Right renal cortex interstitium (tissue), 3 donors: ENCODE measurements at places on chromosomes 3 and 15.

GRCh38 chr15:40328751-40329150, 5.3 kb downstream of the INAFM2 start:
- DNase-seq = no peak

- DNase-seq = no peak
Observed at GRCh38 chr3:13574798-13575451, 26.0 kb downstream of the FBLN2 start.

- no peak for DNase-seq
Observed at GRCh38 chr15:67976506-67977073, 77.5 kb upstream of the PIAS1 start.

DNA sequence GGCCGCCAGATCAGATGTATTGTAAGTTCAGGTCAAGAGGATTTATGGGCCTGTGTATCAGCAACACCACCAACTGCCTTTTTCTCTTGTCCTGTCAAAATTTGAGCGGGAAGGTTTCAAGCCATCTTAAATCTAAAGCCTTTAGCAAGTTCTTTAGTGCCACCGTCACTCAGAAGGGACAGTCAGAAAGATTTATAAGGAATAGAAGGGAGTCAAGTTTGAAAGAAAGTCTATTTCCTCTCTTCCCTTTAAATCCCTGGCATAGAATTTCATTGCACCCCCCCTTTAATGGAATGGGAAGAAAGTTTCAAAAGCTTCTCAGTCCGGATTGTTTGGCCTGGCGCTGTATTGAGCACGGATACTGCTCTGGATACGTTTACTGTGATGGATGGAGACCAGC, 359.4 kb downstream of the FEZF2 start:
- DNase-seq = no peak

DNA sequence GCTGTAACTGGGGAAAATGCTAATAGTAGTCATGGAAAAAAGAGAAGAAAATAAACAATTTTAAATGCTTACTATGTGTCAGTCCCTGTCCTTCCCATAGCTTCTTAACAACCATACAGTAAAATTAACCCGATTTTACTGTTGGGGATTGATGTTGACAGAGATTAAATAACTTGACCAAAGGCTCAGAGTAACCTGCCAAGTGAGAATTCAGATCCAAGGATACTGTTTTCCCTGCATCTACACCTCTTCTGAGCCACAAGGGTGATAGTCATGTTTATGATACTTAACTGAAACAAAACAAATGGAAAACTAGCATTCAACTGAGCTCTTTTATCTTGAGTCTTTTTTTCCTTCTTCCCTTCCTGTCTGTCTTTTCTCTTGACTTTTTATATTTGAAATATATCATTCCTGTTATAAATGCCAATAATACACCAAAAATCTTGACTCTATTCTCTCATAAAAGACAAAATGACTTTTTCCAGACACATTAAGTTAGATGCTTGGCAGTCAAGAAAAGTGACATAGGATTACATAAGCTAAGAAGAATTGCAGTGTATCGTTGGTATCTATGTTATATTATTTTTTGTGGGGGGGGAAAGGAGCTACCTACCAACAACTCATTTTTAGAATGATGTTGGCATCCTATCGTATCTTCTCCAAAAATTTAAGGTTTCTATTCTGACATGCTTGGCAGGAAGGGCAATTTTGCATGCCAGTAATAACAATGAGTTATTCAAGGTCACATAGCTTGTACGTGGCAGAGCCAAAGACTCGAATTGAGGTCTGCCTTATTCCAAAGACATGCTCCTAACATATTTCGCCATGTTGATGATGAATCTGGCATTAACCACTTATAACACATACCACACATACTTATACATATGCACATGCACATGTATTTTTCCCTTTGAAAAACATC, 306.6 kb upstream of the KCNH8 start:
- no peak for DNase-seq

DNA sequence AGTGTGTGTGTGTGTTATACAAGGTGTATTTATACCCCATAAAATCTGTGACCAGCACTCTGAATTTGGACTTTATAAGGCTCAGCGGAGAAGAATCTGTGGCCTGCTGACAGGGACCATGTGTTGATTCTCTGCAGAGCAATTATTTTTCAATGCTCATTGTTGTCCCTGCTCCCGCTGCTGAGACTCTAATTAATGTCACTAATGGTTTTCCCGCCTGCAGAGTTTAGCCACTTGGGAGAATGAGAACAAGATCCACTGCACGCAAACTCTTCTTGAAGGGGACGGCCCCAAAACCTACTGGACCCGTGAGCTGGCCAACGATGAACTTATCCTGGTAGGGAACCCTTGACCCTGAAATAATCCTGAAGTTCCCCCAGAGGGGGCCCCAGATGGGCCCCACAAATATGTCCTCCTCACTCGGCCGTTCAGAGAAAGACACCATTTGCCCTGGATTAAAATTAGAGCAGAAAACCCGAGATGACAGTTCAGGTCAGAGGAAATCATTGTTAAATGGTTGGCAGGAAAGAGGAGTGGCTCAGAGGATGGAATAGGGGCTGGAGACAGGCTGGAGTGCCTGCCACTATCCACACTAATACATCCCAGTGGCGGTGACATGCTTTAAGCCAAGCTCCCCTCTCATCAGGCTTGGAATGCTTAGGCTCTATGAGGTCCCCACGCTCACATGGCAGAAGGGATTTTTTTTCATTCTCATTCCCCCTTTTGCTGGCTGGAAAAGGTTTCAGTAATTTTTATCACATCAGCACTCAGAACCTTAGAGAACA, 3.3 kb downstream of the CRABP1 start:
- no peak for DNase-seq

- DNase-seq = no peak
Observed at GRCh38 chr3:128591738-128592426, 58.7 kb downstream of the RPN1 start.

- DNase-seq = no peak
Observed at GRCh38 chr15:70976851-70977250, 84.2 kb downstream of the LRRC49 start.

DNA sequence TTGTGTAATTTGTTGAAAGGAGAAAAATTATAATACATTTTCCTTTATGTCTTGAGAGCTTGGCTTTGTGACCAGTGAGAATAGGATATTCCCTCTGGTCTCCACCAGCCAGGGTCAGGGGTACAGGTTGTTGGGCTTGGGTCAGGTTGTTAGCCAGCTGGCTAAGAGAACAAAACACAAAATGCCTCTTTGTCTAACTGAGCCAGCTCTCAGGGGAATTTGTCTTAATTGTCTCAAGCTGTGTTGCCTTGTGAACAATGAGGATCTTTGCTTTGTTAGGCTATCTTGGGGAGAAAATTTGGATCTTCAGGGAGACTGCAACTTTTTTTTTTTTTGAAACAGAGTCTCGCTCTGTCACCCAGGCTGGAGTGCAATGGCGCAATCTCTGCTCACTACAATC, 17.7 kb upstream of the GK5 start:
- no peak for DNase-seq

DNA sequence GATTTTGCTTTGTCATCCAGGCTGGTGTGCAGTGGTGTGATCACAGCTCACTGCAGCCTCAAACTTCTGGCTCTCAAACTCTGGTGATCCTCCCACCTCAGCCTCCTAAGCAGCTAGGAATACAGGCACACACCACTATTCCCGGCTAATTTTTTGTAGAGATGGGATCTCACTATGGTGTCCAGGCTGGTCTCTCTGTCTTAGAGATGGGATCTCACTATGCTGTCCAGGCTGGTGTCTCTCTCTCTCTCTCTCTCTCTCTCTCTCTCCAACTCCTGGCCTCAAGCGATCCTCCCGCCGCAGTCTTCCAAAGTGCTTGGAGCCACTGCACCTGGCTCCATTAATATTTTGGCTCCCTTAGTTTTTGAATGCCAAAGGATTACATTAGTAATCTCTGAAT, 17.7 kb downstream of the USF3 start:
- DNase-seq = no peak

- DNase-seq = no peak
Observed at GRCh38 chr3:40876009-40876408, 323.3 kb upstream of the CTNNB1 start.

GRCh38 chr3:46378426-46378942, 7.7 kb downstream of the CCR5 start:
- DNase-seq = peak; percentile 32

DNA sequence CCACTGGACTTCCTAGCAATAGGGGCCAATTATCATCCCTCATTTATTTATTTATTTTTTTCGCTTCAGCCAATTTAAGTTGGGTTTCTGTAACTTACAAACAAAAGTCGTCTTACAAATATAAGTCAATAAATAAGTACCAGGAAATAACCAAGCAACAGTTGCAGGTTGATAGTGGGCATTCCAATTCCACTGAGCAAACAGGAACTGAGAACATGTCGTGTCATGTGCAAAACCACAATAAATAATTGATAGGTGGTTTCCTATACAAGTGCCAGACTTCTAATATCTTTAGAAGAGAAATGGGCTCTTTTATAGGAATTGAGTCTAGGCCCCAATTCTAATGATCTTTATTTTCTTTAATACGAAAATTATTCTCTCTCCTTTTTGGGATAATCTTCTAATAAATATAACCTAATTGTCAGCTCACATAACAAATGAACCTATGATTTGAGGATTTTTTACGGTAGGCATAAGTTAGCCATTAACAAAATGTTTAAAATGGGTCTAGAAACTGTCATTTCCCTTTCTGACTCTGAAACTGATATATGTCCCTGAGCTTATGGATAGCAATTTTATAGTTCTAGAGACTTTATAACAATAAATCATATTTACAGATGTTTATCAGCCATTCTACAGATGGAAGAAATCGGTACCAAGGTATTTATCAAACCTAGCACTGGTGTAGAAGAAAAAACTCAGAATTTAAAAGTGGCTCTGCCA, 571.8 kb downstream of the FOXP1 start:
- DNase-seq = no peak

- DNase-seq = no peak
Observed at GRCh38 chr15:65033659-65034269, 4.3 kb upstream of the MTFMT start.

- DNase-seq = no peak
Observed at GRCh38 chr3:137347817-137348368, 390.1 kb downstream of the IL20RB start.

DNA sequence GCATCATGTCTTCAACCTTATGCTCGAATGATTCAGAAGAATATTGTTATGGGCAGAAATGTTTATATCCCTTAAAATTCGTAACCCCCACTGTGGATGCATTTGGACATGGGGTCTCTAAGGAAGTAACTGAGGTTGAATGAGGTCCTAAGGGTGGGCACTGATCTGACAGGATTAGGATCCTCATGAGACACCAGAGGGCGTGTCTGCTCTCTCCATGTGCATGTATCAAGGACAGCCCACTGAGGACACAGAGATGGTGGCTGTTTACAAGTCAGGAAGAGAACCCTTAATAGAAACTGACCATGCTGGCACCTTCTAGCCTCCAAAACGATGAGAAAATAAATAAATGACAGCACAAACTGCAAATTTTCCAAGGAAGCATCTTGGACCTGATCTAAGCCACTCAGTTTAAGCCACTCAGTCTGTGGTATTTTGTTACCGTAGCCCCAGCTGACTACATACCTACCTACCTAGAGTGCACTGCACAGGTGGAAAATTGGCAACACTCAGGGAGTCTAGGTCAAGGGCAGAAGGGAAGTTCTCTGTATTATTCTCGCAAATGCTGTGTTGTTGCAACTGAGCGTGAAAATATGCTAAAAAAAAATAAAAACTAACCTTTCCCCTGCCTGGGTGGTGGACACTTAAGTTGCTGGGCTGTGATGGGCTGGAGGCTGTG, 126.6 kb downstream of the TJP1 start:
- no peak for DNase-seq

GRCh38 chr3:142852009-142852408, 36.9 kb downstream of the PCOLCE2 start:
- DNase-seq = no peak

- no peak for DNase-seq
Observed at GRCh38 chr3:17119201-17120072, 234.7 kb downstream of the PLCL2 start.

- peak; percentile 36 for DNase-seq
Observed at GRCh38 chr3:115512565-115513415, 110.5 kb upstream of the GAP43 start.

DNA sequence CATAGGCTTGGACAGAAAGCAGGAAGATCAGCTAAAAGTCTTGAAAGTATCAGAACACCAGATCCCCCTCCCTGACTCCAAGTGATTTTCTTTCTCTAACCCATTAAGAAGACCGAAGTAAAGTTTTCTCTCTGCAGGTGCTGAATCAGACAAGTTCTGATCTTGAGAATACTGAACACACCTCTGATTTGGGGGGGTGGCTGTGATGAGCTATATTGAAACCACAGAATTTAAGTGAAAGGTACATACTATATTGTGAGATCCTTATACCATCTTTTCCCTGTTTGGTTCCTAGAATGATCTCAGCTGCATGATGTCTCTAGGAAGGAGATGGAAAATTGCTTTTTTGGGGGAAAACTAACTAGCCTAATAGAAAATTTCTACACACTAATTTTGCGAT, 196.0 kb downstream of the DIPK2A start:
- DNase-seq = no peak

- peak; percentile 36 for DNase-seq
Observed at GRCh38 chr15:89874926-89875564, 18.7 kb downstream of the AP3S2 start.

GRCh38 chr15:45114076-45114750, at the start of the genes DUOX2 and DUOXA2:
TSS of gene DUOX2 (minus strand) at chr15:45114172. CDS start at chr15:45113411, 761 bp downstream.
TSS of gene DUOXA2 (plus strand) at chr15:45114326. CDS start at chr15:45114606, 280 bp downstream.
- no peak for DNase-seq

GRCh38 chr15:43370310-43370974, 401 bp downstream of the ZSCAN29 start:
- DNase-seq = no peak

GRCh38 chr15:48507416-48508065, 138.0 kb downstream of the FBN1 start:
- DNase-seq = no peak

DNA sequence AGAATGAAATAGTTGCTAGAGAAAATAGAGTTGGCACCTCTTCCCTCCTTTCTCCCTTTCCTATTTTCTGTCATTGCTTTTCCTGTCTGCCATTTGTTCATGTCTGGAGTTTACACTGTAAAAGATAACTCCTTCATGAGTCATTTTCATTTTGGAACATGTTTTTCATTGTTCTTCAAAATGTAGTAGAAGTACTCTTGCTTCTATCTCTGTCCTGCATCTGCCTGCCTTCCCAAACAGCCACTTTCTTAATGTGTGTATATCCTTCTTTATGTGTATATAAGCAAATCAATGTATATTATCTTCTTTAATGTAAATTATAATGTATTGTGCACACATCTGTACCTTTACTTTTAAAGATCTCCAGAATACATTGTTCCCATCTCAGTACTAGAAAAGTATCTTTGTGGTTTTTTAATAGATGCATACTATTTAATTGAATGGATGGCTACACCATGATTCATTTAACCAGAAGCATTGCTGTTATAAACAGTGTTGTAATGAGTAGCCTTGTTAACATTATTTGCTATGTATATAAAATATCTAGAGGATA, 41.1 kb downstream of the TSC22D2 start:
- DNase-seq = no peak

DNA sequence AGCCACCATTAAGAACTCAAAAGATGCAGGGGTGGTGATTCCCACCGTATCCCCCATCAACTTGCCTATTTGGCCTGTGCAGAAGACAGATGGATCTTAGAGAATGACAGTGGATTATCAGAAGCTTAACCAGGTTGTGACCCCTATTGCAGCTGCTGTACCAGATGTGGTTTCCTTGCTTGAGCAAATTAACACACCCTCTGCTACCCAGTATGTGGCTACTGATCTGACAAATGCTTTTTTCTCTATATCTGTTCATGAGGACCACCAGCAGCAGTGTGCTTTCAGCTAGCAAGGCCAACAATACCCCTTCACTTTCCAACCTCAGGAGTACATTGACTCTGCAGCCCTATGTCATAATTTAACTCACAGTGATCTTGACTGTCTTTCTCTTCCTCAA, 8.6 kb upstream of the MCF2L2 start:
- DNase-seq = no peak
